ENCODE measurements at places on chromosomes 5 and 9.

- DNase-seq = no peak
Measured at GRCh38 chr9:96203867-96204501, 98.0 kb downstream of the HSD17B3 start.

DNA sequence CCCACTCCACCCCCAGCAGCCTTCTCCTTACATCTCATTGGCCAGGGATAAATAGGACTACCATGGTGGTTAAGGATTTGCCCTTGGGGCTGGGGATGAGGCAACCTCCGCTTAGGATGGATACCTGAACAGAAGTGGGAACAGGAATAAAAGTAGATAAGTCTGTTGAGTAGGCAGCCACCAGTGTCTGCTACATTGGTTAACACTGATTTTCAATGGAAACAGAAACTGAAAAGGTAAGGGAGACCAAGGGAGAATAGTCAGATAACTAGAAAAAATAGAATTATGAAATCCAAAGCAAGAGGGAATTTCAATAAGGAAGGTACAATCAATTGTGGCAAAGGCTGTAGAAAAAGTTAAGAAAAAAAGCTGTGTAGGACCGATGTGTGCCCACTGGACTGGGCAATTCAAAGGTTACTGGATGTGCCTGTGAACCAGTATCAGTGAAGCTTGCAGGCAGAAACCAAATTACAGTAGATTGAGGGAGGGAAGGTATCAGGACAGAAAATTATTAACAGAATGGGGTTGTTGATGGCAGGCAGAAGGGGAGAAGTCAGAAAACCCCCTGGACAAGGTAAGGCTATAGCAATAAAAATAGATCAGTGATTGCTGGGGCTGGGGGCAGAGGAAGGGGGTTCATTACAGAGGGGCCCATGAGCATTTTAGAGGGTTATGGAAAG lies 48.7 kb downstream of the DNAJC21 start:
- DNase-seq = no peak

GRCh38 chr5:88515881-88516819 lies 247.5 kb upstream of the TMEM161B start:
- DNase-seq = no peak

DNA sequence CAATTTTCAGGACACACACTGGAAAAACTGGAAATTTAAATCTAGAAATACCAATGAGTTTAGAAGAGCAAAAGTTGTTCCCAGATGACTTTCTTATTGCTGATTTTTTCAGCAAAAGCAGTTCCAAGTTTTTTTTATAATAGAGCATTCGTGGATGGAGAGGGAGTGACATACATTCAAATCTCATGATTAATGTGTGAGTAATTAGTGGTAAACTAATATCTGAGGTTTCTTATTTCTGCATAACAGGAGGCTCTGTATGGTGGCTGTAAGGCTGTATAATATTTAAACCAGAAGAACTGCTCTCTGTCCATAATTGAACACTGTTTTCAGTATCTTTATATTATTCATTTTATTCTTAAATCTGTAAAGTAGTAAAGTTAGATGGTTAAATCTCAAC lies 25.8 kb downstream of the LYSMD3 start:
- DNase-seq = no peak

DNA sequence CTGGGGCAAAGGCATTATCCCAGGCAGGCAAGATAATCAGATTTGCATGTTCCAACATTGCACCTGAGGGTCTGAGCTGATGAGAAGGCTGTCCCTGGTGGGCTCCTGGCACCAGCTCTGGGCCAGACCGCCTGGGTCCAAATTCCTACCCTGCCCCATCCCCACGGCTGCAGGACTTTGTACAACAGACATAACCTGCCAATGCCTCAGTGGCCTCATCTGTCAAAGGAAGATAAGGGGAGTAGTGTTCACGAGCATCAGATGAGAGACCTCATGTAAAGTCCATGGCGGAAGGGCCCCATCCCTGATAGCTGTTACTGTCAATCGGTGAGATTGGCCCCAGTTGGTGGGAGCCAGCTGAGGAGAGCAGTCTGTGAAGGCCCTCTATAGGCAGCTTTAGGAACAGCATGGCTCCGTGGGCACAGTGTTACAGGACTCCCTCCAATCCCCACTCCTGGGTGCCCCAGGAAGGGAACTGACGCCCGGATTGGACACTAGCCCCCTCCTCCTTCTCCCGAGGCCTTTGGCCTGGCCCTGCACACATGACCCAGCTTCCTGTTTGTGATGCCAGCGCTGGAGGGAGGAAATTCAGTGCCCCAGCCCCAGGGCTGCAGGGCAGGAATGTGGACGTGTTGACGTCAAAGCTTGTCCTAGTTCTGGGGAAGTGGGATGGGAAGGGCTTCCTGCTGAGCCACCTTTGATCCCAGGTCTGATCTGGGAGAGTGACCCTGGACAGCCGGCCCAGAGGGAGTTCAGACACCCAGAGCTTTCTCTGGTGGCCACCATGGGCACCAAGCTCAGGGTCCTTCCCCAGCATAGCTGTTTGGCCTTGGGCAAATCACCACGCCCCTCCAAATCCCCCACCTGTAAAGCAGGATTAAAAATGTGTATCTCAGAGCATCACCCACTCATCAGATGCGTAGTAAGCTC lies 56.2 kb downstream of the DUSP1 start:
- DNase-seq = peak; percentile 47

DNA sequence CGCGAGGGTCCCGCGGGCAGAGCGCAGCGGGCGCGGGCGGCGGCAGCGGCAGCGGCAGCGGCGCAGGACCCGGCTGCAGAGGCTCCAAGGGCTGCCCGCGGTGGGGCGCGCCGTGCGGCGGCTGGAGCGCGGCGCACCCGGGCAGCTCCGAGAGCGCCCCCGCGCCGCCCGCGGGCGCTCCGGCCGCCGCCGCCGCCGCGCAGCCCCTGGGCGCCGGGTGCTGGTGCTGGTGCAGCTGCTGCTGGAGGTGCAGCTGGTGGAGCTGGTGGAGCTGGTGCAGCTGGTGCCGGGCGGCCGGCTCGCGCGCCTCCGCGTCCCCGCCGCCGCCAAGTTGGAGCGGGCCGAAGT lies 644 bp downstream of the IER5L start:
- no peak for DNase-seq

GRCh38 chr5:172149073-172149472 lies 39.0 kb downstream of the STK10 start:
- DNase-seq = no peak

GRCh38 chr5:179819296-179820126 lies 1.2 kb upstream of the SQSTM1 start:
- DNase-seq = no peak

- DNase-seq = no peak
Measured at GRCh38 chr9:16136961-16137360, 584.1 kb downstream of the CCDC171 start.

DNA sequence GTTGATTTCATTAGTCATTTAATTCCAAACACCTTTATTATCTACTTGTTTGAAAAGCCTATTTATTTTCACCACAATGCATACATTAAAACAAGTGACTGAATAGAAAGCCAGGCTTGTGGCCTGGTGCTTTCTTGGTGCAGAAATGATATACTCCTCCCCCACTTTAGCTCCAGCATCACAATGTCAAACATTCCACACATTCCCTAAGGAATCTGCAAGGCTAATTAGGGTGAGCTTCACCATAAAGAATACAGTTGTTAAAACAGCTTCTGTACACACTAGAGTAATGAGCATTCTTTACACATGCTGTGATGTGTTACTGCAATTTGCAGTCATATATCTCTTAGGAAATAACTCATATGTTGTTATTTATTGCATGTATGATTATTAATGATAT lies 705.7 kb downstream of the CETN3 start:
- DNase-seq = peak; percentile 32

- DNase-seq = no peak
Measured at GRCh38 chr5:101012880-101013279, 109.8 kb upstream of the ST8SIA4 start.

GRCh38 chr9:101117161-101117560 lies 88.6 kb downstream of the PLPPR1 start:
- DNase-seq = no peak

GRCh38 chr5:34510002-34510401 lies 146.1 kb upstream of the RAI14 start:
- no peak for DNase-seq

GRCh38 chr9:95835393-95835792 lies 40.1 kb upstream of the ERCC6L2 start:
- DNase-seq = no peak

DNA sequence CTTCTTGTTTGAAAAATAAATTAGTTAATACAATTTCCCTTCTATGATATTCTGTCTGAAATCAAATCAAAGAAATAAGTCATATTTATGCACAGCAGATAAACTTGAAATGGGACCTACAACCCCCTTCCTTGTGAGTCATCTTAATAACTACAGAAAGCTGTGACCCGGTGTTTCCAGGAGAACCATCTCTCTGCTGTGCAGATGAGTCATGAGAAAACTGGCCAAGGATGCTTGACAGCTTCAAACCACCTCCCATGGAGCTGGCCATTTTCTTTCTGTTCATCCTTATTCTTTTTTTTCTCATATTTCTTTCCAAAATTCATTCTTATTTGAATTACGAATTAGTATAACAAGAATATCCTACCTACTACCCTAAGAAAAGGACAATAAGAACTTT lies 43.4 kb upstream of the NR4A3 start:
- no peak for DNase-seq

DNA sequence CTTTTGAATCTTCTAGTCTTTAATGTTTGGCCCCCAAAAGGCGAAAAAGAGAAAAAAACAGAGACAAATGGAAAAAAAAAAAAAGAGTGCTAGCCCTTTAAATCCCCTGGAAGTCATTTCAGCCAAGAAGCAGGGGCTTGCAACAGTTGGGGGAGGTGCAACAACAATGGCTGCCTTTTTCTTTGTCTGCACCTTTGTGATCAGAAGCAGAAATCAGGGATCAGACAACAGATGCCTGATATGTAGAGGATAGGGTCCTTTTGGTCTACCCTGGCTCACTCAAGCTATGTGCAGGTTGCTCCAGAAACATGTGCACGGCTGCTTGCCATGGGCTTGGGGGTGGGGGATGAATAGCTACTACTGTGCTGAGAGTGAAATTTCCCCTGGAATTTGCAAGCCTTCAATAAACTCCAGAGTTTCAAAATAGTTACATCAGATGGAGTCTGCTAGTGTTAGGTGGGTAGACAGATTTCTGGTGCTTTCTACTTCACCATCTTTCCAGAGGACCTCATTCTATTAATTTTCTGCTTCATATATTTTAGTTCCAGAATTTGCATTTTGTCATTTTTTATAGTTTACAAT lies 150.9 kb downstream of the FGF18 start:
- DNase-seq = no peak

GRCh38 chr9:89417832-89418473 lies 80.0 kb downstream of the SEMA4D start:
- no peak for DNase-seq

DNA sequence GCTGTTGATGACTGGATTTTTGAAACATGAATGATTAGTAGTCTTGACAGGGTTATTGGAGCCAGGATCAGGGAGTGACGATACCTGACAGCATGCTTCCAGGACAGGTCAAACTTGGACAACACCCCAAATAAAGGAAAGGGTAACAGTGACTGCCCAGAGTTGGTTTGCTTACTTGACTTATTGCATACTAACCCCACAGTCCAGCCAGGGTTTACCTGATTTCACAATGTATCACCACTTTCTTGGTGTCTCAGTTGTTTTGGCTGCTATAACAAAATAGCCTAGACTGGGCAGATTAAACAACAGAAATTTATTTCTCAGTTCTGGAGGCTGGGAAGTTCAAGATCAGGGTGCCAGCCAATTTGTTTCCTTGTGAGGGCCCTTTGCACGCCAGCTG lies 301.0 kb upstream of the VLDLR start:
- no peak for DNase-seq

- DNase-seq = no peak
Measured at GRCh38 chr9:37444890-37445289, 20.4 kb downstream of the ZBTB5 start.

- no peak for DNase-seq
Measured at GRCh38 chr9:118987167-118987566, 382.1 kb downstream of the BRINP1 start.

GRCh38 chr5:157290156-157290980 lies 24.4 kb downstream of the CYFIP2 start:
- no peak for DNase-seq

All from Panc1 (cell line).